ENCODE measurements at places on chromosomes 11 and 22. TPM values are rescaled to one million over a fixed set of nuclear protein-coding genes. Genes with fewer than 3 reads are reported as not detected.
A peak's percentile ranks its signal among the peaks of the same experiment; 100 is the strongest.

- DNase-seq: peak; percentile 81
Measured at GRCh38 chr22:44363013-44363979, 50.5 kb upstream of the SHISAL1 start.

DNA sequence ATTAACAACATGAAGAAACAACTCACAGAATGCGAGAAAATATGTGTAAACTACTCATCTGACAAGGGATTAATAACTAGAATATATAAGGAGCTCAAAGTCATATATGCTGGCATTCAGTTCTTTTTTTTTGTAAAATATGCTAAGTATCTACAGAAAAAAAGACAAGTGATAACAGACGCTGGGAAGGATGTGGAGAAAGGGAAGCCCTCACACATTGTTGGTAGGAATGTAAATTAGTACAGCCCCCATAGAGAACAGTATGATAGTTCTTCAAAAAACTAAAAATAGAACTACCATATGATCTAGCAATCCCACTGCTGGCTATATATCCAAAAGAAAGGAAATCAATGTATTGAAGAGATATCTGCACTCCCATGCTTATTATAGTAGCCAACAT is 13.8 kb downstream of the GAB2 start:
- DNase-seq: no peak

DNA sequence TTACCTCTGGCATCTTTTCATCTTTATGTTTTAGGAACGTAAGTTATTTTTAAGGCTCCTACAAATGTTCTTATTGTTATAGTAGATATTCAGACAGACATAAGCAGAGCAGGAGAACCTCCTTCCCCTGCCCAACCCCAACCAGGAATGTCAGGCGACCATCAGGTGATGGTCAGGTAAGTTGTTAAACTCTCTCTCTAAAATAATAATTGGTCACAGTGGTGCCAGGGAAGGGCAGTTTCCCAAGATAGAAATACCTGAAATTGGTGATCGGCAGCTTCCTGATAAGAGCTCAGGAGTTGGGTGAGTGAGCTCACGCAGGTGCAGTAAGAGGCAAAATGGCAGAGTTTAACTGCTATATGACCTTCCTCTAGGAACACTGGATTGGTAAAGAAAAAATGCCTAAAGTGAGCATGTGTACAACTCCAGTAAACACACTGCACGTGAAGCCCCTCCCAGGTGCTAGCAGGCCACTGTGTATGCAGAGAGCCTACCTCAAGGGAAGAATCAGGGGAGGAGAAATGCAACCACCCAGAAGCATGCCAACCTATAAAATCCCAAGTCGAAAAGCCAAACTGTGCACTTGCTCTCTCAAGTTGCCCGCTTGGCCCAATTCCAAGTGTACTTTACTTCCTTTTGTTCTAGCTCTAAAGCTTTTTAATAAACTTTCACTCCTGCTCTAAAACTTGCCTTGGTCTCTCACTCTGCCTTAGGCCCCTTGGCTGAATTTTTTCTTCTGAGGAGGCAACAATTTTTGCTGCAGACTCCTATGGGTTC is 273.9 kb downstream of the SBF2 start:
- DNase-seq: no peak

DNA sequence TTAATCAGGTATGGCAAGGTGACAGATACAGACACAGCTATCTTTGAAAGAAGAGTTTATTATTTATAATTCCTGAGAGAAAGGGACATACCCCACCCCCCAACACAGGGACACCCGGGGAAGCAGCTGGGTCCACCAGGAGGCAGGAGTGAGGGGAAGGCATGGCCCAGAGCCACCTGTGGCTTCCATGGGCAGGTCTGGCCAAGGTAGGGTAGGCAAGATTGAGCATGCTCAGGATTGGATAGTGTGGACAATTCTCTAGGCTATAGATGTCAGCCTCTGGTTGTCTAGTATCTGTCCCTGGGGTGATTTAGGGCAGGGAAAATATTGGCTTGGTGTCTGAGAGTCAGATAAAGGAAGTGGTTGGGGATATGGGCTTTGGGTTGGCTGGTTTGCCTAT is 27.5 kb upstream of the SMIM35 start:
- DNase-seq: no peak

- DNase-seq: no peak
Measured at GRCh38 chr11:8720868-8721608, 38.4 kb downstream of the RPL27A start.

DNA sequence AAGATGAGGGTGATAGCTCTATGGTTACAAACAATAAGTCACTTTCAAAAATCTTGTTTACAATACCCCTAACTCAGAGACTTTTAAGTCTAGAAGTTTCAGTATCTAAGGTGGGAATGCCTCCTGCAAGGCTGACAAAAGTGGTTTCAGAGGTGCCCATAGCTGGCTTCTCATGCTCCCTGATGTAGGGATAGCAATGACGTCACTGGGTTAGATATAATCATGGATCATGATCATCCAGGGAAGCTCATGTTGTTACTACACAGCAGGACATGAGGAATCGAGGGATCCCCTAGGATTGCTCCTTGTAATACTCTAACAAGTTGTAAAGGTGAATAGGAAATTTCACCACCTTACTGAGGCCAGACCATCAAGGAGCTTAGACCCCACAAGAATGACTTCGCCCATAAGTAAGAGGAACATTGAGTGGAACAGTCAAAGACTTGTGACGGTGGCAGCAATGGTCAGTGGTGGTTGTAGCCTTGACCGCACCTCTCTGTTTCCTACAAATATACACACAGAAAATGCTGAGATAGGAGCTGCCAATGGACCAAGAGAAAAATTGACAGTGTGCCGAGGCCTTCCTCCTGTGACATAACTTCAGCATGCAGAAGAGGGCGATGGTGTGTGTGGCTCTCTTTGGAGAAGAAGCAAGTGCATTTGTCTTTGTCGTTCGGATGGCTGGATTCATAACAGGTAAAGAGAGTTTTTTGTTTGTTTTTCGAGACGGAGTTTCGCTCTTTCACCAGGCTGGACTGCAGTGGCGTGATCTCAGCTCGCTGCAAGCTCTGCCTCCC is 15.6 kb downstream of the APOL4 start:
- no peak for DNase-seq

- no peak for DNase-seq
Measured at GRCh38 chr11:45560913-45561281, 104.5 kb downstream of the CHST1 start.

DNA sequence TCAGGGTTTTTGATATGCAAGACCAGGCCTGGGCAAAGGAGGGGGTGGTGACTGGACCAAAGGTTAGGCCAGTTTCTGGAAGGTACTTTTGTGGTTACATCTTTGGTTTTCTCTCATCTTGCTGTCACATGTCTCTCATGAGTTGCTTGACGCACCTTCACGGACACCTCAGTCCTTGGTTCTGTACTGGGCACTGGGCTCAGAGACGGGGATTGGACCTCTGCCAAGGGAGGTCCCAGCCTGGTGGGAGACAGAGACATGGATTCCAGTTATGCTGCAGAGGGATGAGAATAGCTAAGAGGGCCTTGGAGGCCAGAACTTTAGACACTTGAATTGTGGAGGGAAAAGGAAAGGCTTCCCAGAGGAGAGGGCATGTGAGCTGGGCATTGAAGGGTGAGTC is 1.7 kb downstream of the USP35 start:
- no peak for DNase-seq

DNA sequence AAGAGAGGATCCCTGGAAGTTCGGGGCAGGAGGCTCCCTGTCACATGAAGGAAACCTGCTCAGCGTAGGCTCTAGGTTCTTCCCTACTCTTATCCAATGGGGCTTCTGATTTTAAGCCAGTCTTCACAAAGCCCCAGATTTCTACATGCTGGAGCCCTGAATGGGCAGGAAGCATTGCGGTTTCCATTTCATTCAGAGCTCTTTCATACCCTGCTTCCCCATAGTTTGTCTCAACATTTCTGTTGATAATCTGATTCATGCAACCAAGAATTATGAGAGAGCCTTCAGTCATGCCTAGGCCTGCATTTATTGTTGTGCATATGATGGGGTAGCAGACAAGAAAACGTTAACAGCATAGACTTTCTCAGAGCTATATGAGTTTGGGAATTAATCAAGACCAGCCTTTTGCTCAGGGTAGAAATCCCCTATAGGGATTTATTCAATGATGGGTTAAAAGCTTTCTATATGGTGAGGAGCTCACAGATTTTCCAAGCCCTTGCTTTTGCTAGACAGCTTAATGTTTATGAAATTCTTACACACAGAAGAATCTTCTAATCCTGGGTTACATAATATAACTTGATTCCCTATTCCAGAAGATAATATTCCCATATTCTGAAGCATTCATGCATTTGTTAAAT is 15.9 kb downstream of the OR51B4 start:
- DNase-seq: no peak

GRCh38 chr11:80515097-80515496 is 1074.3 kb upstream of the TENM4 start:
- DNase-seq: no peak

The FGF4 gene
- total RNA-seq: not detected

The SLC43A1 gene
- 23.6 TPM for total RNA-seq

The DKK3 gene
- 732 TPM for total RNA-seq

The TNNT3 gene
- total RNA-seq: 8.3 TPM

All from thoracic aorta (tissue), 2 donors.